Iris pigment epithelial cell (primary cell): ENCODE measurements at places on chromosomes 16 and 17.

GRCh38 chr17:30363715-30364202 lies 15.0 kb upstream of the CPD start:
- peak; percentile 77 for DNase-seq

GRCh38 chr16:22728167-22728836 lies 85.7 kb upstream of the HS3ST2 start:
- DNase-seq = no peak

DNA sequence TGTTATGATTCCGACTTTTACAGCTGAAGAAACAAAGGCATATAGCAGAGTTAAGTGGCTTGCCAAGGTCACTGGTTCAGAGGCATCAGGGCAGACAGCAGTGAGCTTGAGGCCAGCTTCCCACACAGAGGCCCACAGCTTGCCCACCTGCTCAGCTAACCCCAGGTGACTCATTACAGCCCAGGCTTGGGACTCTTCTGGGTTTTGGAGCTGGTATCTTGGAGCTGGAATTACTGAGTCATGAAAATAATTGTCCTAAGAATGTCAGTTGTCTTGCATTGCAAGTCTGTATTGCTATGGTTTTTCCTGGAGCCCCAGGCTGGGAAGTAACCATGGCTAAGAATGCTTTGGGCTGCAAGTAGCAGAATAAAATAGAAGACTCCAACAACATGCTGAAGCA lies 32.4 kb upstream of the IRX3 start:
- DNase-seq = no peak

DNA sequence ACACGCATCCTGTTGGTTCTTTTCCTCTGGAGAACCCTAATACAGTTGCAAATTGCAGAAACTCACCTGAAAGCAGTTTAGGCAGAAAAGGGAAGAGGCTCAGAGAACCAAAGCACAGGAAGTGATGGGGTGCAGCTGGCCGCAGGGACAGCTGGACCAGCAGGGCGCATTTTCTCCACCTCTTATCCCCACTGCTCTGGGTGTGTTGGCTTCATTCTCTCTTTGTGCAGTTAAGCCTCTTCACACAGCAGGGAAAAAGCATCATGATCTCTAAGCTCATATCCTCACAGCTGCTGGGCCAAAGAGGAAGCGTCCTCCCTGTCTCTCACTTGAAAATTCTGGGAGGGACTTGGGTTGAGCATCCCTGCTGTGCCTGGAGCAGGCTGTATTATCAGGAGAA lies 20.0 kb upstream of the LRRC75A start:
- DNase-seq = no peak

DNA sequence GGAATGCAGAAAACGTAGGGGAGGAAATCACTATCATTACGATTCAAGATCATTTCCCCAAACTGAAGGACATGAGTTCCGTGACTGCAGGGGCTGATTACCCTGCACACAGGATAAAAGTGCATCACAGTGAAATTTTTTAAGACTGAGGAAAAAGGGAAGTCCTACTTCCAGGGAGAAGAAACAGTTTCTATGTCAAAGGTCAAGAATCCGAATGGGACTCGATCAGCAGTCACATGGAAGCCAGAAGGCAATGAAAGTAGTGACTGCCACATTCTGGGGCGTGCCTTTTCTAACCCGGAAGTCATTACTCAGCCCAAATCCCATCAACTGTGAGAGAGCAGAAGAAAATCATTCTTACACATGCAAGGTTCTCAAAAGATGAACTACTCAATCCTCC lies 12.1 kb downstream of the ZZEF1 start:
- peak; percentile 44 for DNase-seq

- DNase-seq = no peak
Measured at GRCh38 chr16:87371261-87371866, 12.2 kb downstream of the FBXO31 start.

DNA sequence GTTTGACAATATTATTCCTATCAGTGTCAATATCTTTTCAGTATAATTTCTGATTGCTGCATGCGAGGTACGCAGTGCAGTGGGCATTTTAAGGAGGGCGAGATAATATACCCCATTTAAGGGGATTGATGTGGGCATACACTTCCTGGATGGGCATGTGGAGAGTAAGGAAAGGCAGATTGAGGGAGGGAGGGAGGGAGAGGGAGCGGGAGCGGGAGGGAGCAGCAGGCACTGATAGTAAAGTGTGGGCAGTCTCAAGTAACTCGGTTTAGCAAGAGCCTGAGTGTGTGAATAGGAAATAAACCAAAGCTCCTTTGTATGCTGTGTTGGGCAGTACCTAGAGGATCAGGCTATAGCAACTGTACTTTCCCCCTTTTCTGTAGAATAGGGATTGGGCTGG lies 5.1 kb downstream of the BPTF start:
- no peak for DNase-seq

DNA sequence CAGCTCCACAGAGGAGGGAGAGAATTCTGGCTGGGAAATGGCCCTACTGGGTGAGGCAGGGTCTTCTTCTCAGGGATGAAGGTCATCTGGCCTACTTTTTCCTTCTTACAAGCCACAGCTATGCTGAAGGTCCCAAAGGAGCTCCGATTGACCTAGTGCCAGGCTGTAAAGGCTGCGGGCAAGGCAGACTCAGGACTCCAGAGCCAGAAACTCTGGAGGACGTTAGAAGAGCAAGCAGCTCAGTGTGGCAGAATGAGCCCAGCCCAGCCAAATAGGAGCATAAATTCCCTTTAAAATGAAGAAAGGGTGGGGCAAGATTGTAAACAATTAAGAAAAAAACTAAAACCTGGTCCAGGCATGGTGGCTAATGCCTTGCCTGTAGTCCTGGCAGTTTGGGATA lies 20.1 kb upstream of the CNOT1 start:
- no peak for DNase-seq

DNA sequence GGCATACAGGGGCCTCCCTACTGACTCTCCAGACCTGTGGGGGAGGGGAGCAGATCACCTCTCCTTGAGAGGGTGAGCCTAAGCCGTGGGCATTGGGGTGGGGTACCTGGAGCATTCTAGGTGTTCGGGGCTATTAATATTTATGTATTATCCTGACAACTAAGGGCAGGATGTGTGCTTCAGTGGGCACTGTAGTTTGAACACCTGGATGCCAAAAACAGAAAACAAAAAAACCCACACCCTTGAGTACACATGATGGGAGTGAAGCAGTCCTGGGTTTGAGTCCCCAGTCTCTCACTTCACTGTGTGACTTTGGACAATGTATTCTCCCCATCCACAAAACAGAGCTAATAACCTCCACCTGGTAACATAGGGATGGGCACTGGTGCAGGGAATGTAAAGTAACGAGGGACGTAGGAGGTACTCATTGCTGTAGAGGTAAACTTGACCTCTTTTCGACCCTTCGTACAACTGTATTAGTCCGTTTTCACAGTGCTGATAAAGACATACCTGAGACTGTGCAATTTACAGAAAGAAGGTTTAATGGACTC lies 257.8 kb downstream of the CPPED1 start:
- no peak for DNase-seq

DNA sequence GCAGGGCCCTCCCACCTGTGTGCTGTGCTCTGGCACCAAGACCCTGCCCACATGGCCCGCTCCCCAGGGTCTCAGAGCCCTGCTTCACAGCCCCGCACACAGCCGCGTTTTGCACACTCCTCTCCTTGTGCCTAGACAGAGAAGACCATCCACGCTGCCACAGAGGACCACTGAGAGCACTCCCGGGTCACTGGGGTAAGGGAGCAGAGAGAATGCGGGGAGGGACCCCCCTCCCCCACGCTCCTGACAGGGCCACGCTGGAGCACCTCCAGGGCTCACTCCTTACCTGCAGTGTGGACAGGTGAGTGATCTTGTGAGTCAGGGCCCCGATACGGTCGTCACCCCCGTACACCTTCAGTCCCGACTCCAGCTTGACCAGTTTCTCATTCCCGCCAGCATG lies 7.0 kb downstream of the HAGH start:
- DNase-seq = no peak

GRCh38 chr16:9801651-9802050 lies 380.6 kb downstream of the GRIN2A start:
- no peak for DNase-seq

GRCh38 chr17:66275651-66276050 lies 26.8 kb upstream of the PRKCA start:
- peak; percentile 90 for DNase-seq

GRCh38 chr17:8253801-8254200 lies 4.7 kb downstream of the PFAS start:
- DNase-seq = peak; percentile 39

DNA sequence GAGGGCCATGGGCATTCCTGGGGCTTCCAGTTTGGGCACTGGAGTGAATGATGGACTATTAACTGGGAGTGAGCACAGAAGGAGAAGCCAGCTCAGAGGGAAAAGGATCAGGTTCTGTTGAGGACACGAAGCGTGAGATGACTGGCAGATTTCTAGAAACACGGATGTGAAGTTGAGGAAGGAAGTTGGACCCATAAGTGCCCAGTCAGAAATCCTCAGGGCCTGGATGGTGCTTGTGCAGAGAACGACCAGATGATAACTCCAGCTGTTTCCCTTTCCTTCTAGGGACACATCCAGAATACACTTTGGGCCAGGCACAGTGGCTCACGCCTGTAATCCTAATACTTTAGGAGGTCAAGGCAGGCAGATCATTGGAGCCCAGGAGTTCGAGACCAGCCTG lies 23.3 kb upstream of the ANKRD40CL start:
- DNase-seq = no peak

DNA sequence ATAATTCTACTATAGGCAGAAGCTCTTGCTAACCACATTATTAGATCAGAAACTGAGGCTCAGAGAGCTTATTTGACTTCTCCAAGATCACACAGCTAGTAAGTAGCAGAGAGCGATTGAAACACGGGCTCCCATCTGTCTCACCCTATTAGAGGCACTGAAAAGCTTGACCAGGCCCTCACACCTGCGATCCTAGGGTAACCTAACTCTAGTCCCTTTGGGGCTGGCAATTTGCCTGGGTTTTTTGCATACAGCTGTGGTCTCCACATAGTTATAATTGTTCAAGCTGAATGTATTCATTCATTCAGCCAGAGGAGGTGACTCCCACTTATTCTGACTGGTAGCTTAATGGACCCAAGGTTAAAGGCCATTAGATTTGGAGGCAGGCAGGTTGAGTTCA lies 121.2 kb downstream of the ANKFN1 start:
- DNase-seq = no peak

DNA sequence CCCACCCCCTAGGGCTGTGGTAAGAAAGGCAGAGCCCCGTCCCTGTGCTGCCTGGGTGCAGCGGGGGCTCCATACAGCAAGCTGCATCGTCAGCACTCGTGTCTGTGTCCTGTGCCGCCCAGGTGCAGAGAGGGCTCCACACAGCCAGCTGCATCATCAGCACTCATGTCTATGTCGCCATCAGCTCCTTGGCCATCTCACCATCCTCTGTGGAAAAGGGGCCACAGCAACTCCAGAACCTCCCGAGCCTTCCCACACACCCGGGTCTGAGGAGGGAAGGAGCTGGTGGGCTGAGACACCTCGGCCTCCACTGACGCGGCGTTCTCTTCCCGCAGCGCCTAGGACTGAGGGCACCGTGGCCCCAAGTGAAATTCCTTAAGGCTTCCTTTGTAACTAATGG lies 72.9 kb upstream of the CHMP6 start:
- no peak for DNase-seq

DNA sequence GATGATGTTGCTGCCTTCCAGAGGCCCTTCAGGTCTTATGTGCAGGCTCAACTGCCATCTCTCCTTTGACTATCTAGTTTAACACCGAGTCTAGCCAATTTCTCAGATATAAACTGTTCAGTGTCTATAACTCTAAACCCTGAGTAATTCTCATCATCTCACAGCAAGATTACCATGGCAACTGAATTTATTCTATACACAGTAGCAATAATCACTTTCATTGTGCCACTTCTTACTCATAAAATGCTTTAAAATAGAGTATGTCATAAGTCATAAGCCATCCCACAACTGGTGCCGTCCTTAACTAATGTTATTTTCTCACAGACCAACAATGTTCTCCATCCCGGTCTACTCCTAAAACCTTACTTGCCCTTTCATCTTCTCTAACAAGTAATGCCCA lies 45.0 kb downstream of the SYNRG start:
- DNase-seq = no peak

DNA sequence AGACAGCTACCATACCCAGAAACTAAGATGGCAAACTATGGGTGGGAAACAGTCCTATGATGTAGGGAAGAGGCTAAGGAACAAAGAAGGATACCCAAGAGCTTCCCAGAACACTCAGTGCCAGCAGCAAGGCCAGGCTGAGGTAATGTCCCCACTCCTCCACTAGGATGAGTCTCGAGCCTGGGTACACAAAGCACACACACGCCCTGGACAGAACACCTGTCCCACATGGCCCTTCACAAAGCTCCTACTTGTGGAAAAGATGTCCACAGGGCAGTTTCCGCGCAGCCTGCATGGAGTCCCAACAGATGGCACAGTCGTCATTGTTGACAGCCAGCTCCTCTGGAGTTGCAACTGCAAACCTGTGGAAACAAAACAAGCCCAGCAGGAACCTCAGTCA lies 23.9 kb downstream of the AMFR start:
- DNase-seq = no peak

GRCh38 chr17:61076621-61077031 lies 323.0 kb upstream of the TBX2 start:
- DNase-seq = peak; percentile 29

DNA sequence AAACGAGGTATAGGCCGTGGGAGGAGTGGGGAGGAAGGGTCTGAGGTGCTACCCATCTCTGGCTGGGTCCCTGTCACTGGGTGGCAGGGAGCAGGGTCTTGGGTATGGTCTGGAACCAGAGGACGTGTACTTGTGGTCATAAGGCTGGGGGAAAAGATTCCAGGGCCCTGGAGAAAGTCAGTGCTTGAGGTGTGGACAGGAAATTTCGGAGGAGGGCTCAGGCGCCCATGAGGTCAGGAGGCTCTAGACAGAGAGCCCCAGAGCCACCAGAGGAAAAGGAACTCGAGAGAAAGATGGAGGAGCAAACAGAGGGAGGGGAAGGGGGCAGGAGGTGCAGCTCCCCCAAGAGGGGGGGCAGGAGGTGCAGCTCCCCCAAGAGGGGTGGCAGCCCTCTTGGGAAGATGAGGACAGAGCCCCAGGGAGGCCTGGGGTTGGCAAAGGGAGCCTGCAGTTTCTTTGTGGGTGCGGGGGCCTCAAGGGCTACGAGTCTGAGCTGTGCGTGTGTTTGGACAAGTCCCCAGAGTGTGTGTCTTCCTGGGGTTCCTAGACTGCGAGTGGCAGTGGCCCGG lies 683 bp upstream of the SLC7A6 start:
- no peak for DNase-seq
